Panc1 (cell line): ENCODE measurements at places on chromosomes 5 and 9.

GRCh38 chr9:36504156-36504555 lies 68.5 kb upstream of the MELK start:
- DNase-seq: no peak

DNA sequence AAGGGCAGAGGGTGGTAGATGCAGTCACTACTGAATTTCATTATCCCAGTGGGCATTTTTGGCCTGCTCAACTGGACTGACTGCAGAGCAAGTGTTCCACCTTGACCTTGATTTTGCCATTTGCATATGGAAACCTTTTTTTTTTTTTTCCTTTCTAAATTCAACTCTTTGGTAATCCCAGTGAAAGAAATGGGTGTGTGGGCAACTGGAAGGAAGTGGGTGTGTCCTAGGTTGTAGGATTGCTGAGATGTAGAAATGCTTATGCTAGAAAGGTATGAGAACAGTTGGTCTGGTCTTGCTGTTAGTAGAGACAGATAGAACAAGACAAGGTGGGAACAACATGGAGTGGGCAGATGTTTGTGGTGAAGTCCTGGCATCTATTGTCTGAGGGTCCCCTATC lies 7.8 kb upstream of the IL12B start:
- DNase-seq: no peak

DNA sequence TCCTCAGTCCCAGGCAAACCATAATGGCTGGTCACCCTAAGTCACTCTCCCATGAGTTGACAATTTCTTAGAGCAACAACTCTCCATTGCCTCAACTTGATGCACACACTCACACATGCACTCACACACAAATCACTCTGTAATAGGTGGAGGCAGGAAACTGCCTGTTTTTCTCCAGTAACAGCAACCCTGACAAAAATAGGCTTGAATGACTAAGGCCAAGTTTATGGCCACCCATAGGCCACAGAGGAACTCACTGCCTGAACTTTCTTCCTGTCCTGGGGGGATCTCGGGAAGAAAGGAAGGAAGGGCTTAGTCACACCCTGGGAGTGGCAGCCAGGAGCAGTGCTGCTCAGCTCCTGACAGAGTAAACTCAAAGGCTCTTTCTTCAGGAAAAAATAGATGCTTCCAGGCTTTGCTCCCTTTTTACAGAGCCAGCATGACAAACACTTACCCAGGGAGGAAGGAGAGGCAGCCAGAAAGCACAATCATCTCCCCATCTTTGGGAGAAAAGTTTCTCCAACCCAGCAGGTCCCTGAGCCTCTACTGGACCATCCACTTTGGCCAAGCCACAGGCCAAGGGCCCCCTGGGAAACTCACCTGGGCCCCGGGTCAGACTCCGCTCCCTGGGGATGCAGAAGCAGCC lies 368 bp downstream of the SH3TC2 start:
- DNase-seq: no peak

DNA sequence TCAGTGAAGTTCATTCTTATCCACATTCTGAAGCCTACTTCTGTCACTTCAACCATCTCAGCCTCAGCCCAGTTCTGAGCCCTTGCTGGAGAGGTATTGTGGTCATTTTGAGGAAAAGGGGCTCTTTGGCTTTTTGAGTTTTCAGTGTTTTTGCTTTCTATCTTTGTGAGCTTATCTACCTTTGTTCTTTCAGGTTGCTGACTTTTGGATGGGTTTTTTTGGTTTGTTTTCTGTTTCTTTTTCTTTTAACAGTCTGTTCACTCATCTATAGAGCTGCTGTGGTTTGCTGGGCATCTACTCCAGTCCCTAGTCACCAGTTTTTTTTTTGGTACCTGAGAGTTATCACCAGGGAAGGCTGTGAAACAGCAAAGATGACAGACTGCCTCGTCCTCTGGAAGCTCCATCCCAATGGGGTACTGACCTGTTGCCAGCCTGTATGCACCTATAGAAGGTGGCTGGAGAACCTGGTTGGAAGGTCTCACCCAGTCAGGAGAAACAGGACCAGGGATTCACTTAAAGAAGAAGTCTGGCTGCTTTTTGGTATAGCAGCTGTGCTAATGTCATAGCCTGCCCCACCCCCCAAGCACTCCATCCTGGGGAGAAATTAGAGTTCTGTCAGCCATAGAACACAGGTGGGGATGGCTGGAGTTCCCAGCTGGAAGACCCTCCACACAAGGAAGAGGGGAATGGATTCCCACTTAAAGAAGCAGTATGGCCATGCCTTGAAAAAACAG lies 138.6 kb upstream of the TSLP start:
- no peak for DNase-seq
